Spleen (tissue), 13 donors: ENCODE measurements at places on chromosomes 7 and 10. TPM values are rescaled to one million over a fixed set of nuclear protein-coding genes. Genes with fewer than 3 reads are reported as not detected.

SNX13 gene
- total RNA-seq: 42.3 TPM

C10orf95 gene
- total RNA-seq: 0.46 TPM

GRCh38 chr10:79246209-79246581 is 101.1 kb upstream of the PPIF start:
- no peak for DNase-seq

- DNase-seq: no peak
Measured at GRCh38 chr7:100407285-100408180, 21.0 kb downstream of the ZCWPW1 start.

DNA sequence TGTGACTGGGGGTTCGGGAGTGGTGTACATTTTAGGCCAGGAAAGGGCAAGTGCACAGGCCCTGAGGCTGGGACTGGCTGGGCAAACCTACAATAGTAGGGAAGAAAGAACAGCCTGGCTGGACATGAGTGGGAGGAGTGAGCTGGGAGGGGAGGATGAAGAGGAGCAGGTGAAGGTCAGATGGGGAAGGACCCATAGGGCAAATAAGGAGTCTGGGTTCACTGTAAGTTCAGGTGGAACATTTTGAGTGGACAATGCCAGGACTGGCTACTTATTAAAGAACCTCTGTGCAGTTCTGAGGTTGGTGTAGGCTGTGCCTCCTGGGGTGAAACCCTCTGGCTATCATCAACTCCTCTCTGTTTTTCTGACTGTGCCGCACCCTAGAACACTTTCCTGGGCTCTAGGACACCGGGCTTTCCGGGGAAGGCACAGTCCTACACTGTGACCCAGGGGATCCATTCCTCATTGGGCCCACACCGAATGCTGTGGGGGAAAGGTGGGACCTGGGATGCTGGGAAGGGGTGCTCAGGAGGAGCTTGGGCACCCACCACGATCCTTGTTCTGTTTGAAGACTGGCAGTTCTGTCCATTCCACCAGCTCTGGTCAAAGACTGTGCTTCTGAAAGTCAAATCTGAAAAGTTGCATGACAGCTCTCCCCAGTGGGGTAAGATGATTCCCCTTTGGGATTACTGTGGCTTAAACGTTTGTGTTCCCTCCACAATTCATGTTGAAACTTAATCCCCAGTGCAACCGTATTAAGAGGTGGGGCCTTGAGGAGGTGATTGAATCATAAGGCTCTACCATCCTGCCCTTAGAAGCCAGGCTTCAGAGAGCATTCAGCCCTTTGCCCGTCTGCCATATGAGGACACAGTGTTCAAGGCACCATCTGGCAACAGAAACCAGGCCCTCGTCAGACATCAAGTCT is 4.0 kb upstream of the MMP21 start:
- no peak for DNase-seq

GRCh38 chr10:122560279-122560804 is at the start of gene DMBT1:
Gene DMBT1, plus strand, starts transcription at chr10:122560754. Its CDS starts 17 bp downstream, at chr10:122560771.
- DNase-seq: no peak
